NCI-H446 (cell line): ENCODE measurements at places on chromosomes 7 and 10.

DNA sequence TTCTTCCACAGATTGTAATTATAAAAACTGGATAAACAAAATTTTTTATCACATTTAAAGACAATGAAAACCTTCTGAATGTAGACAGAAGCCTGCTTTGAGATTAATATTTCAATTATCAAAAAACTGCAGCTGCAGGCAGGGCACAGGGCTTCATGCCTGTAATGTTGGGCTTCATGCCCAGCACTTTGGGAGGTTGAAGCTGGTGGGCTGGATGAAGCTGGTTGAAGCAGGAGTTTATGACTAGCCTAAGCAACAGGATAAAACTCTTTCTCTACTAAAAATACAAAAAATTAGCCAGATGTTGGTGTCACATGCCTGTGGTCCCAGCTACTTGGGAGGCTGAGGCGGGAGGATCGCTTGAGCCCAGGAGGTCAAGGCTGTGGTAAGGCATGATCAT is 41.2 kb downstream of the PDZD8 start:
- DNase-seq: no peak

DNA sequence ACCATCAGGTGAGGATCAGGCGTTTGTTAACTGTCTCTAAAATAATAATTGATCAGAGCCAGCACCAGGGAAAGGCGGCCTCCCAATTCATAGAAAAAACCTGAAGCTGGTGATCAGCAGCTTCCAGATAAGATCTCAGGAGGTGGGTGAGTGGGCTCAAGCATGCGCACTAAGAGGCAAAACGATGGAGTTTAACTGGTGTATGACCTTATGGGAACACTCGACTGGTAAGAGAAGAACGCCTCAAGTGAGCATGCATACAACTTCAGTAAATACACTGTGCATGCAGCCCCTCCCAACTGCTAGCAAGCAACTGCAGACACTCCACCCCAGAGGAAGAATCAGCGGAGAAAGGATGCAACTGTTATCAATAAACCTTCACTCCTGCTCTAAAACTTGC is 18.1 kb downstream of the RAPGEF5 start:
- DNase-seq: no peak

DNA sequence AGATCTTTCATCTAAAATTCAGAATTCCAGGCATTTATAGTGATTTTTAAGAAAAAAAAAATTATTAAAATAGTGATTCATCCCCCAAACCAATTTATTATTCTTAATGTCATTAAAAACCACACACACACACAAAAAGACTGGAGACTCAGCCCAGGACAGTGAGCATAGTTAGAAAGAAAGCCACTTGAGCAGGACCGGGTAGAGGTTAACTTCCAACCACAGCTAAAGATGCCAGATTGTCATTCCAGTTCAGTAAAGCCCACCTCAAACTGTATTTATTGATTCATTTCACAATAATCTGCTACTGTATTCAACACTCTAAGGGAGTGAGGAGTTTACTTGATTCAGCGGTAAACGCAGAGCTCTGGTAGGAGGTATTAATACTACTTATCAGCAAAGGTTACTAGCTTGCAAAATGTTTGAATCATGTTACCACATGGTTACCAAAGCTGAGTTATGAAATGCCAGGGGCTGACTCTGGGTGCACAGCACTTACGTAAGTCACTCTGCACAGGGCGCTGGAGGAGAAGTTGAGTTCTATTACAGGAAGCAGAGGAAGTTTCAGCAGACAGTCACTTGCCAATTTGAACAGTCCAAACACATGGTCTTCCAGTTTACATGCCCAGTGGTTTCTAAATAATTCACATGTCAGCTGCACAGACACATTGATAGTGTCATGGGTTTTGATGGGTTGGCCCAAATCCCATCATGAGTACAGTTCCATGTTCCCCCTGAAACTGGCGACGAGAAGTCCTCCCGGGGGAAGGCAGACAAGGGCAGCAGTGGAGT is 64.6 kb downstream of the KLF6 start:
- no peak for DNase-seq

GRCh38 chr10:125137601-125138438 is 22.5 kb downstream of the CTBP2 start:
- DNase-seq: no peak

GRCh38 chr7:28228396-28228795 is 47.8 kb upstream of the JAZF1 start:
- DNase-seq: no peak

DNA sequence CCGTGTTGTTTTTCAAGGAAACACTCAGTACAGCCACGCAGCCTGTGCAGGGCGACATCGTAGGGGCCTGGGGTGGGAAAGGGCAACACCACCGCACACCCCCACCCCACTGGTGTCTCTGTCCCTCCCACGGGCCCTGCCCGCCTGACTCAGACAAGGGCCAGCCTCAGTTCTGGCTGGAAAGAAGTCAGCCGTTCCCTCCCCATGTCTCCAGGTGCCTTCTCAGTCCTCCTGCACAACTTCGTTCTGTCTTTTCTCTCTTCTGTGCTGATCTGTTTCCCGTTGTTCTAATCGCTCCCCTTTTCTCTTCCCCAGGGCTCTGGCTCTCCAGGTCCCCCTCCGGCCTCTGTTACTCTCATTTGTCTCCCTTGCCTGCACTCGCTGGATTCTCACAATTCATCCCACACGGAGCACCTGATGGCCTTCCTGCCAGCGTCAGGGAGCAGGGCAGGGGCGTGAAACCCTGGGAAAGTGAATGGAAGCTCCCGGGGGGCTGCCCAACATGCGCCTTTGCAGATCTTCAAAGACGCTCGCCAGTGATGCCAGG is 97.7 kb downstream of the WDR37 start:
- no peak for DNase-seq

DNA sequence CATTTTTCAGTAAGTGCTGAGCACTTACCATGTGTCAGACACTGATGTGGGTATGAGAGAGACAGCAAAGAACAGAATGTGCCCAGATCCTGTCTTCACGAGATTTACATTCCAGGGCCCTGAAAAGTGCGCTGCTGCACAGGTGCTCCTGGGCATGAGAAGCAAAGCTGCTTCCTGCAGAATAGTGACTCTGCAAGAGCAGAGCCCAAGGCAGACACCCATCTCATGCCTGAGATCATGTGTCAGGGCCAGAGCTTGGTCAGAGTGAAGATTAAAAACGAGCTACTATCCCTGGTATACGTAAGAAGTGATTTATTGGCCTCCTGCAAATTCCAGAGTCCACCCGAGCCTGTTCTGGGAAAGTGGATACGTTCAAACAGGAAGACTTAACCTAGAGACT is 824.4 kb downstream of the GRID1 start:
- DNase-seq: no peak

DNA sequence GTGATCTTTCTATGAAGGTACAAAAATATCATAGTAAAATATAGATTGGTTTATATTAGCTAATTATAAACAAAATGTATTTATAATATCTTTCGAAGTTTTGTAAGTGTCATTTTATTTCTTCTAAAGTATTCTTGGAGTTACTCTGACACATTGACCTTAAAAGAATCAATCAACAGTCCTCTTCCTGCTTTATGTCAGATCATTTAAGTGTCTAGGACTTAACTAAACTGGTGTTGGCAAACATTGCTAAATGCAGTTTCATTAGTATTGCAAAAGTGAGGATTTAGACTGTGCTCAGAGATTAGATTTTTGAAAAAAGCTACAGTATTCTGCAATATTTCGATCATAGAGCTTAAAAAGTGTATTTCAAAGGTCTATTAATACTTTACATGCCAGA is 10.3 kb downstream of the GLCCI1 start:
- DNase-seq: no peak

GRCh38 chr10:1213252-1214070 is 157.3 kb downstream of the WDR37 start:
- DNase-seq: no peak

- DNase-seq: no peak
Observed at GRCh38 chr7:105811189-105811847, 65.1 kb downstream of the ATXN7L1 start.

DNA sequence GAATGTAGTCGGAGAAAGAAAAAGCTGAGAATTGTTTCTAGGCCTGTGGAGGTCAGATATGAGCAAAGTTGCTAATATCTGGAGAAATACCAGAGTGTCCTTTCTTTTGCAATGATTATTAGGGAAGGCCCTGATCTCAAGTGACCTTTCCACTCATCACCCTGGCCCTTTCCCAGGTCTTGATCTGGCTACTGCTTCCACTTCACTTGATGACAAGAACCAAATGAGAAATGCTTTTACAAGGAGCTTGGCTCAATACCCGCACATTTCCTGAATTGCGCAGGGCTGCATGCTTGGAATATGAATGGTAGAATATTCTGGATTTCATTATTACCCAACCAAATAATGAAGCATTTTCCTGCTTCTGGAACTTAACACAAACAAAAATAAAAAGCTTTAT is 104.6 kb downstream of the ITGB8 start:
- no peak for DNase-seq

DNA sequence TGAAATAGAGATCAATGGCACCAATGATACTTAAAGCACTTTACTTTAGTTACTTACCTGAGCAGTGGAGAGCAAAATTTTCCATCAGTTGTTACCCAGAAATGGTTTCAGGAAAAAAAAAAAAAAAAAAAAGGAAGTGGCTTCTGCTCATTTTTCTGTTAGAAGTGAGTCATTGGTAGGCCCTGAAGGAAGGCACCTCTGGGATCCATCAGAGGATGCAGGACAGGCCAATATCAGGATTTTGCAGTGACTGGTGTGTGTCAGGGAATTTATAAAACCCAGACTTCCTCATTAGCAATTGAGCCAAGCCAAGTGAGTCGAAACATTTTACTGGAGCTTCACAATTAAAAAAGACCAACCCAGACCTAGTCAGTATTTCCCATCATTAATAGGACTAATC is 2.3 kb upstream of the SMIM30 start:
- no peak for DNase-seq

- no peak for DNase-seq
Observed at GRCh38 chr7:112855227-112855626, 65.0 kb upstream of the TMEM168 start.

GRCh38 chr10:93542358-93542791 is 24.1 kb upstream of the FFAR4 start:
- DNase-seq: peak; percentile 66

DNA sequence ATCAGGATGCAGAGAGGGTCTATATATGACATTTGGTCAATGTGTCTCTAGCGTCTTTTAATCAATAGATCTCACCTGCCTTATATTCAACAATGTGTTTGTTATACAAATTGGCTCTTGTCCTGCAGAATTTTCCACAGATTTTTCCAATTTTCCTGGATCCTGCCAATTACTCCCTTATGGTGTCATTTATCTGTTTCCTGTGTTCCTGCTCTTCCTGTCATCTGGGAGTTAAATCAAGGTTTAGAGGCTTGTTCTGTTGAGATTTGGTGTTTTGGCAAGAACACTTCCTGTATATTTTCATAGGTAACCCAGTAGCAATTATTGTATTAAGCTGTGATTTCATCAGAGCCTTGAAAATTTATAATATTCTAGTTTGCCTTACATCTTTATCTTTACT is 8.8 kb upstream of the C10orf71 start:
- no peak for DNase-seq

DNA sequence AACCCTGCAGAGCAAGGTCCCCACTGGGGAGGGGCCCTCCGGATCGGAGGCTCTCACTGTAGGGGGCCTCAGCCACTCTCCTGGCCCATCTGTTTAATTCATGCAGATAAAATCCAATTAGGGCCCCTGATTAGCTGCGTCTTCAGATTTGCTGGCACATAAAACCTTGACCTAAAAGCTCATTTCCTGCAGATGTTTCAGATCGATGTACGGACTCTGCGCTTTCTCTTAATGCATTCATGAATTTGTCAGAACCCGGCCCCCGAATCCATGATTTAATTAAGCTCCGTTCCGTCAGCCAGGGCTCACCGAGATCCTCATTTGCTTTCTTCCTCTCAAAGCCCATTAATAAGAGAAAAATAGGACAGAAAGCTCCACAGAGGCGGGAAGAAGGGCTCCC is 40.0 kb upstream of the FOXL3 start:
- no peak for DNase-seq

DNA sequence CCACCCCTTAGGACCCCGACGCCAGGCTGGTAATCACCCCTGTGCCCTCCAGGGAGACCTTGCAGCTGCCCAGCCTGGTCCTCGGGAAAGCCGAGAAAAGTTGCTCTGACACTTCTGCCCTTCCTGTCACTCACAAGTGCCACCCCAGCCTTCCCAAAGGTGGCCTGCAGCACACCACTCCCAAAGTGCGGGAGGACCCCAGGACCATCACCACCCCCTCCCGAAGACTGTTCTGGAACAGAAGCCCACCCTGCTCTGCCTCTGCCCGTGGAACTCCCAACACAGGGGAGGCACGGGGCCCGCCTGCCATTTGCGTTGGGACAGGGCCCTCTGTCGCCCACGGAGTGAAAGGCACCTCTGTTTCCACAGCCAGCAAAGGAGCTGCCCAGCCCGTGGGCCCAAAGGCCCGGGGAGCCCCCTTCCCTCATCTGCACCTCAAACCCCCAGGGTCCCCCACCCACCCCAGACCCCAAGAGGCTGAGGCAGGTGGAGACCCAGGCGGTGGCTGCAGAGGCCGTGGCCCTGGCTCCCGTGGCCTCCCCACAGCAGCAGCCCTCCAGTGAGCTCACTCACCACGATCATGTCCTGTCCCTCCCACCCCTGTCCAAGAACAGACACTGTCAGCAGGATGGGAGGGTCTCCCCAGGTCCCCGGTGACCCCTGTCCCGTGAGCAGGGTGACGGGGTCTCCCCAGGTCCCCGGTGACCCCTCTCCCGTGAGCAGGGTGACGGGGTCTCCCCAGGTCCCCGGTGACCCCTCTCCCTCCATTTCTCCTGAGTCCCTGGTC is 47.8 kb upstream of the PPP2R2D start:
- no peak for DNase-seq

DNA sequence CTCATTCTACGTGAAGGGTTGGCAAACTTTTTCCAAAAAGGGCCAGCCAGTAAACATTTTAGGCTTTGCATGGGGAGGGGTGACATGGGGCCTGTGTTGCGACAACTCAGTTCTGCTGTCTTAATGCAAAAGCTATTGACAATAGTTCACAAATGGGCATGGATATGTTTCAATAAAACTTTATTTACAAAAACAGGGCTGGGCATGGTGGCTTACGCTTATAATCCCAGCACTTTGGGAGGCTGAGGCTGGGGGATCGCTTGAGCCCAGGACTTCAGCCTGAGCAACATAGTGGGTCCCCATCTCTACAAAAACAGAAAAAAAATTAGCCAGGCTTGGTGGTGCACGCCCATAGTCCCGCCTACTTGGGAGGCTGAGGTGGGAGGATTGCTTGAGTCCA is 141.1 kb downstream of the SVIL start:
- no peak for DNase-seq

- no peak for DNase-seq
Observed at GRCh38 chr7:155001756-155002410, 1.0 kb downstream of the PAXIP1 start.

GRCh38 chr7:159059629-159060028 is 85.0 kb downstream of the VIPR2 start:
- DNase-seq: no peak

- no peak for DNase-seq
Observed at GRCh38 chr7:99171731-99172130, 27.8 kb upstream of the SMURF1 start.

GRCh38 chr7:154844955-154845354 is 158.0 kb downstream of the PAXIP1 start:
- no peak for DNase-seq
